ENCODE measurements at places on chromosomes 7 and 10.

- DNase-seq: no peak
These were observed 60.3 kb upstream of the IL6 start for GRCh38 chr7:22666732-22667131.

DNA sequence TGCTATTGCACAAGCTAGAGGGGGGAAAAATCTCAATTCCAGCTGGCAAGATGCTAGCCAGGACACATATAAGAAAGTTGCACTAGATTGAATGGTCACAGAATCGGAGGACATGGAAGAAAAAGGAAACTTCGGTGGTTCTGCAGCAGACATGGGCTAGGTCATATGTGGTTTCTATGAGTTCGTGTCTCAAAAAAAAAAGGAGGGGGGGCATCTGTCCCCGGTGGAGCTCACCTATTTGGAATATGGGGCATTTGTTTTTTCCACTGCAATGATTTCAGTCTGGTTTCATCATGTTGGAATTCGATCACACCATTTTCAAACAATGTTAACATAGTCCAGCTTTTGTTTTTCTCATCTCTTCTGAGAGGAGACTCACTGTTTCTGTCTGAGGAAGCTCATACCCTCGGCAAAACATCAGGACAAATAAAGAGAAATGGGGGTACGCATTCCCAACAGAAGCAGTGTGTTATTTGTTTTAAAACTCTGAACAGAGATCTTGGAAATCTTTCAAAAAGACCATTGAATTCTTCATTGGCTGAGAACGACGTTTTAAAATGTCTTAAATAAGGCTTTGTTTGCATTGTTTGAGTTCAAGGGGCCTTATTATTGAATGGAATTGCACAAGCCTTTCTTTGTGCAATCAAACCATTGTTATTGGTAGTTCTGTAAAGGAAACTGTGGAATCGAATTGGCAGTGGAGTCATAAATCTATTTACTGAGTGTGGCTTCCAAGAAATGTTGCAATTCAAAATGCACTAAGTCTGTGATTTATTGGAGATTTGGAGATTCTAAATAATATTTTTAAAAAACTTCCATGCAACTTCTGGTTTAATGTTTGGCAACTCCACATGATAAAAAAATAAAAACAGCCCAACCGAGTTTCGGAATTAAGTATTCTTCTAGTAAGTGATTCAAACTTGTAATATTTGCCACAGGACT, 173.2 kb downstream of the RTKN2 start:
- DNase-seq: no peak

DNA sequence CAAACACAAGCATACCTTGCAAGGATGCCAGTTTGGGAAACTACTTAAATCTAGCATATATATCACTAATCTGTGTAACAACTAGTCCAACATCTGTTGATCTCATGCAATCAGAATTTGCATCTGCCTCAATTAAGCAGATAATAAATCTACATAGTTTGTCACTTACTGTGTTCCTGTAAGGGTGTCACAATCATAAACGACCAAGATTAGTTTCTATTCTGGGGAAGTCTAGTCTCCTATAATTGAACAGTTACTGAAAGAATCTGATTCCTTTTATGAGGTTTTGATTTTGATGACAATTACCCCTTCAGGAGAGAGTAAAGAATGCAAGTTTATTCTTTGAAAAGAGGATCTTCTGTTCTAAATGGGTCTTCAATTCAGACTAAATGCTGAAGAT, 85.5 kb upstream of the LRRN3 start:
- DNase-seq: no peak

GRCh38 chr7:151113344-151114150, 27.3 kb downstream of the AGAP3 start:
- DNase-seq: no peak

DNA sequence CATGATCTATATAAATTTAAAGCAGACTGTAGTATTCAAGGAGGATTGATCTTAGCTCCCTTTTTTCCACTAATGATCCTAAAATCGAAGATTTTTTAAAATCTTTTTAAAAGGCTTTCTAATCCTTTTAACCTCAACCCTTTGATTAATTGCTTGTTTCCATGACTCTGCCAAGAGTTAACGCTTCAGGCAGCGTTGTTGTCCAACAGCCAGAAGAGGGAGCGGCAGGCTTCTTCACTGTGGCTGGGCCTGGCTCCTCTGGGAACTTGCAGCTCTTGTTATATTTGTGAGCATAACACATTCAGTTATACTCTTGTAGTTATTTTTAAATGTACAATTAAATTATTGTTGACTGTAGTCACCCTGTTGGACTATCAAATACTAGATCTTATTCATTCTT, 26.3 kb downstream of the CRCP start:
- peak; percentile 3 for DNase-seq

DNA sequence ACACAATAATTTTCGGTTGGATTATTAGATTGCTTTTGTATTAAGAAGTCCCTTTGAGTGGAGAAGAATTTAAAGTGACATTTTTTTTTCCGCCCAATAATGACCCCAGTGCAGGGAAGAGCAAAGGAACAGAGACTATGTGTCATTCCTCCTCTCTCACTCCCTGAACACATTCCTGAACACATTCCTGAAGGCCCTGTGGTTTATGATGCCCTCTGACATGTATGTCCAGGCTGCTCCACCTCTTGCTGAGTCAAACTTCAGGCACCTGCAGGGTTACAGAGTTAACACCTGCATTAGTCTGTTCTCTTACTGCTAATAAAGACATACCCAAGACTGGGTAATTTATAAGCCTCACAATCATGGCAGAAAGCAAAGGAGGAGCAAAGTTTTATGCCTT, 704.0 kb upstream of the LRRN3 start:
- no peak for DNase-seq

DNA sequence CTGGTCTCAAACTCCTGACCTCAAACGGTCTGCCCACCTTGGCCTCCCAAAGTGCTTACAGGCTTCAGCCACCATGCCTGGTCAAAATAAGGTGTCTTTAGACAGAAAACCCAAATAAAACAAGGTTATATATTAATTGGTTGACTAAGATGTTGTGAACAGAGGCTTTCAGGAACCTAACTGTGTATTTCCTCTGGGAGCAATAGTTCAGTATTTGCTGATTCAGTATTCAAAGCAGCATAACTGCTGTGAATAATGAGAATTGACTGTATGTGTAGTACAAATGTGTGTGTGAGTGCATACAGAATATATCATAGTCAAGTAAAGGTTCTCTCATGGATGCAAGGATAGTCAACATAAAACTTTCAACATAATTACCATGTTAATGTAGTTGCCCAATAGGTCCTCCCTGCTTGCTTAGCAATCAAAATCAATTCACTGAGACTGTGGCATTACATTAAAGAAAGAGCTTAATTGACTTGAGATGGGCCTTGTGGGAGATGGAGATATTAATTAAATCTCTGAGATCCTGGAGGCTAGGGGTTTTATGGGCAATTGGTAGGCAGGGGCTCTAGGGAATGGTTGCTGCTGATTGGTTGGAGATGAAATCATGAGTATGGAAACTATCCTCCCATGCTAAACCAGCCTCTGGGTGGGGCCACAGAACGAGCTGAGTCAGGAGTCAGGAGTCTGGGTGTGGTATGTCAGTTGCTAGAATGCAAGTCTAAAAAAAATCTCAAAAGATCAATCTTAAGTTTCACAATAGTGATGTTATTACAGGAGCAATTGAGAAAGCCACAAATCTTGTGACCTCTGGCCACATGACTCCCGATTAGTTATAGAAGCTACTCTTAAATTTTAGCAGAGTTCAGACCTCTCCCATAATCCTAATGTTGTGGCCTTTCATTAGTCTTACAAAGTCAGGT, 162.7 kb downstream of the AKR1D1 start:
- no peak for DNase-seq

DNA sequence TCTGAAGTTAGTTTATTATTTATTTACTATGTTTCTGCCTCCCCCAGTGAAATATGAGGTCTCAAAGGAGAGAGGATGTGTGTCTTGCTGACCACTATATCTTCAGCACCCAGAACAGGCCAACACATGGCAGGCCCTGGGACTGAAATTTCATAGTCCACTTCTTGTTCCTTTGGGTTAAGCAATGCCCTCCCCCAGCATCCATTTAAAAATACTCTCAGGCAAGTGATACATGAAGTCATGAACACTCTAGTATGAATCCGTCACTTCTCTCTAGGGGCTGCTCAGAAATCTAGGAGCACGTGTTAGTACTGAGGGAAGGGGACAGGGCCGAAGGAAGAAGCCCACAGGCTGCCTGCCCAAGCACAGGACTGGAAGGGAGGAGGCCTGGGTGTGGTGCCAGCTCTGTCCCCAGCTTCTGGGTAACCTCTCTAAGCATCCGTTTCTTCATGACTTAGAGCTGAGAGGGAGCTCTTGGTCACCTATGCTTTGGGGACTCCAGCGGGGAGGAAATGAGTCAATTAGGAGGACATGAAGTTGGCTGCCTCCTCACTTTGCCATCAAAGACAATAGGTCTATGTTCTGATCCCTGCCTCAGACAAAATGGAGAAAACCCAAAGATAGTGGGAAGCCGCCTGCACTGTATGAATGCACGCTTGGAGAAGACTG, 119.2 kb downstream of the KCNMA1 start:
- no peak for DNase-seq

GRCh38 chr10:49596836-49597235, 13.3 kb upstream of the SLC18A3 start:
- no peak for DNase-seq

- DNase-seq: no peak
These were observed 95.5 kb downstream of the CELF2 start for GRCh38 chr10:11113156-11113555.
